ENCODE measurements at places on chromosomes 6 and 20.
A peak's percentile ranks its signal among the peaks of the same experiment; 100 is the strongest.

DNA sequence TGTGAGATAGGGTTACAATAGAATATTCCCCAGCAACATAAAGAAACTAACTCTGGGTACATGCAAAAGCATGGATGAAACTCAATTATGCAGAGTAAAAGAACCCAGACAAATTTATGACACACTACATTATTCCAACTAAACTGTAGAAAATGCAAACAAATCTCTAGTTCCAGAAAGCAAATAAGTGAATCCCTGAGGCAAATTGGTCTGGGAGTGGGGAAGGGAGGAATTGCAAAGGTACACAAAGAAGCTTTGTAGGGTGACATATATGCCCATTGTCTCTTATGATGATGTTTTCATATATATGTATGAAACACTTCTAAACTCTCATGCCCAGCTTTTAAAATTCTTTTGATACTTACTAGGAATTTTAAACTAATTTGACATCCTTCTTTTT lies 266.0 kb downstream of the CDKAL1 start:
- no peak for DNase-seq

DNA sequence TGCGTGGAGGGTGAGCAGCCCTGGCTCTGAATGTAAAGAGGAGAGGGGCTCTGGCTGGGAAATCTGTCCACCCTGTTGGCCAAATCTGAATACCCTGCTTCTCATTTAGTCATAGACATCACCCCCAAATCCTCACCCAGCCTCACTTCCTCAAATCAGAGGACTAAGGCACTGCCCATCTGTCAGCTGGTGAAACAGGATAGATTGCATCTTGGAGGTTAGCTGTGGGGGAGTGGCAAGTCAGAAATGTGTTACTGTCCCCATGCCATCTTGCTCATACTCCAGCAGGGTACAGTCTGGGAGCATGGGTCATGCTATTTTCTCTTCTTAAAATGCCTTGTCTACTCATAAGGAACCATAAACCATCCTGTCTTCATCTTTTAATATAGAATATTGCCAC lies 9.5 kb upstream of the DTNBP1 start:
- no peak for DNase-seq

DNA sequence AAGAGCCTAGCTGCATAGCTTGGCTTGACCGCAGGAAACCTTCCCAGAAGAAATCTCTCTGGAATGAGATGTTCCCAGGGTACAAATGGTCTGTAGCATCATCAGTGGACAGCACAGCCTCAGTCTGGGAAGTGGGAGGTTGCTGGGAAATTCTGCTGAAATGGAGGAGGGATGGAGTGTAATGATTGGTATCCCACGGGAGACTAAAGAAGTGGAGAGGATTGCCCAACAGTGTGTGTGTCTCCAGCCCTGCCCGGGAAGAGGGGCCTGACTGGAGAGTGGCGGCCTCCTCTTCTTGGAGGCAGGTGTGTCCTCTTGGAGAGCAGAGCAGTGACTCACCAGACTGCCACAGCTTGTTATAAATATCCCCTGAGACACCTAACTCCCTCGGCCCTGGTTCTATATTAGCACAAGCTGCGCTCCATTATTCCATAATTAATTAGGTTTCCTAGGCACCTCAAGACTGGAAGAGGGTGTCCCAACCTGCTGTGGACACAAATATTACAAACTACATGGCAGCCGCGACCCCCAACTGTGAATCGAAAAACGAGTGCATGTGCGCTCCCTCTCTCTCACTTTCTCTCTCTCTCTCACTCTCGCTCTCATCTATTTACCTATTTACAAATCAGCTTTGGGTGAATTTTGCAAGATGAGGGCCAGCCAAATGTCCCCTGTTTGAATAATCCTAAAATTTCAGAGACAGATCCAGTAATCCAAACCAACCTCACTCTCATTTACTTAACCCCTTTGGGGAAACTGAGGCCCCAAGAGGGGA lies 68.8 kb downstream of the FGD2 start:
- no peak for DNase-seq

- DNase-seq = peak; percentile 3
Measured at GRCh38 chr6:149332602-149333265, 15.2 kb downstream of the TAB2 start.

DNA sequence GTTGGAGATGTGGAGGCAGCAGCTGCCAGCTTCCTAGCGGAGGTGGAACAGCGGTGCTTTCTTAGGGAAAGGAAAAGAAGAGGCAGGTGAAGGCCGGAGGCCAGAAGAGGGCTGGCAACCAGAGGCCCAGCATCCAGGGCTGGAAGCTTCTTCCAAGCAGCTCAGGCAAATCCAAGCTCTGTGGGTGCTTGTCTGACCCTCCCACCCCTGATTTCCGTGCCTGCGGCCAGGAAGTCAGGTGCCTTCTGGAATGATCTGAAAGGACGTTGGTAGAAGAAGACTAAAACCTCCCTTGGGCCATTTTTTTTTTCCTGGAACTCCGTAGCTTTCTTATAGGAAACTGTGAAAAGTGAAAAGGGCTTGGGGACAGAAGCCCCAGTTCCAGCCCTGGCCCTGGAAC lies 33.1 kb upstream of the GABRR1 start:
- no peak for DNase-seq

GRCh38 chr6:11853678-11854407 lies 75.2 kb upstream of the ADTRP start:
- no peak for DNase-seq

GRCh38 chr6:150256618-150257272 lies 112.1 kb upstream of the IYD start:
- no peak for DNase-seq

DNA sequence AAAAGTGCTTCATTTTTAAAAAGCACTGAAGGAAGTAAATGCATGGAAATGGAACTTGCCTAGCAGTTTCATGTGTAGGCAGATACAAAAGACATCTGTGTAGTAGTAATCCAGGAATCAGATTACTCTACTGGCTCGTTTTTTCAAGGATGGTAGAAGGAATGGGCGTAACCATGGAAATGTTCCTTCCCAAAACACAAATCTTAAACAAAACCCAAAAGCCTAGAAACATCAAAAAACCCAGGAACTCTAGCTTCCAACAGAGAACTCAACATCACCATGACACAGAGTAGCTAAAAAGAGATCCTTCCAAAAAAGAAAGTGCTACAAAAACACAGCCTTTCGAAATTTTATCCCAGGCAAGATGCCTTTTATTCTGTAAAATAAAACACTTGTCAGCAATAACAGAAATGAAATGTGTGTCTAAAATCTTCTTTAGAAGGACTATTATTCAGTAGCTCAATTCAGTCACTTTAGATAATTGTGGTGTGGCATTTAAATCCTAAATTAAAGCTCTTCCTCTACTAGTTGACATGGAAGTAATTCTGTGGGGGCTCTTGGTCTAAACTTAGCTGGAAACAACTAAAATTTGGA lies 81.7 kb downstream of the FAM217A start:
- DNase-seq = no peak

DNA sequence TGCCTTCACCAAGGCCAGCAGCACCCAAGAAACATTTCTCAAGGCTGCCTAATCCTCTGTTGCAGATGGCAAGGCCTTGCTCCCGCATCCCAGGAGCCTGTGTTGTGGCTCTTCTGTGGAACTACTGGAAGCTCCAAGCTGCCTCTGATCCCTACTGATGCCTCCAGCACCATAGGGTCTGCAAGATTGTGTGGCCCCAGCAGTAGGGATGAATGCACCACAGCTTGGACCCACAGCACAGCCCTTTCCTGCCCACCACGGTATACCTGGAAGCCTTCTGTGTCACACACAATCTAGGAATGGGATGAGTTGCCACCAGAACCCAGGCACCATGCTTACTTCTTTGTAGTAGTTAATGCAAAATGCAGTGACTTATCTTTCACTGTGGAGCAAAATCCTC lies 291.1 kb upstream of the FOXQ1 start:
- no peak for DNase-seq

- DNase-seq = no peak
Measured at GRCh38 chr6:95593025-95593424, 15.7 kb downstream of the MANEA start.
